ENCODE measurements at places on chromosomes 12 and 14.
A peak's percentile ranks its signal among the peaks of the same experiment; 100 is the strongest.

DNA sequence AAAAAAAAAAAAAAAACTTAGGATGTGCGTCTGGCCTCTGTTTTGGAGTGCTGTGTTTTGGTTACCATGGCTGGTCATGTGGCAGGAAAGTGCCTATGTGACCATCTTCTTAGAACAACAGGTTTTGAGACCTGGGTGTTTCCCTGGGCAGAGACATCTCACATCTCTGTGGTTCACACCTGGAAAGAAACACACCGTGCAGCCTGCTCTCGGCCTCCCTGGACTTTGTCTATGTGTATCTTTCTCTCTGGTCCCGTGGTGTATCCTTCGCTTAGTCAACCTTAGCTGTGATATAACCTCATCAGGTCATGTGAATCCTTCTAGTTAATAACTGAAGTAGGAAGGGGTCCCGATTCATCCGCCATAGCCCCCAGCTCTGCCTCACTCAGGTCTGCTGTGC is 22.6 kb downstream of the ACADS start:
- no peak for DNase-seq

GRCh38 chr14:104852280-104852663 is 12.8 kb upstream of the CEP170B start:
- DNase-seq = no peak

DNA sequence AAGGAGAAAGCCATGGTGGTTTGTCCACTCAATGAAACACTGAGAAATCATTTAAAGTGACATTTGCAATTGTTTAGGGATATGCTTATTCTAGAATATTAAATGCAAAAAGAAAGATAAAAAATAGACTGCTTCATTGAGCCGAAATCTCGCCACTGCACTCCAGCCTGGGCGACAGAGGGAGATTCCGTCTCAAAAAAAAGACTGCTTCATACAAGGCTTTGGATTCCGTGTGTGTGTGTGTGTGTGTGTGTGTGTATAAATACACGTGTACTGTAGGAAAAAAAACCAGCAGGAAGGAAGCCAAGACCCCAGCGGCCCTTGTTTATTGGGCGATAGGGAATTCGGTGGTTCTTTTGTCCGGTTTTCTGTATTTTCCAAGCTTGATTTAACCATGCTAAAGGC is 3.2 kb upstream of the ZNF839 start:
- DNase-seq = peak; percentile 23

DNA sequence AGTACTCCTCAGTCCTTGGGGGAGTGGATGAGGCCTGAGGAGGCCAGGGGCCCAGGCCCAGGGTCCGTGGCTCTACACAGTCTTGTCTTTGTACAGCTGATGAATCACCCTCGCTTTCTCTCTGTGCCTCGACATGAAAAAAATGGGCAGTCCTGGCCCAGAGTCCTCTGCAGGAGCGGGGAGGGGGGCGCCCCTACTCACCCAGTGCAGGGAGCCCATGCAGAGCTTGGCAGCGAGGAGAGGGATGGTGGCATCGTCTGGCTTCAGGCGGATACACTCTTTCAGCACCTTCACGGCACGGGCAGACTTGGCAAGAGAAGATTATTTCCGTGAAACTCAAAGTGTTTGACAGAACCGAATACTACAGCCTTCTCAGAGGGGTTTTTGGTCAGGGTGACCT is 159.3 kb downstream of the TTC7B start:
- no peak for DNase-seq

GRCh38 chr12:79114896-79115295 is 250.3 kb downstream of the SYT1 start:
- no peak for DNase-seq

GRCh38 chr12:116894913-116895312 is 13.7 kb upstream of the HRK start:
- no peak for DNase-seq

GRCh38 chr12:6821591-6822425 is at the start of gene GPR162:
GPR162 (plus strand) TSS chr12:6821821; CDS start chr12:6823899, 2,078 bp downstream.
- DNase-seq = no peak

DNA sequence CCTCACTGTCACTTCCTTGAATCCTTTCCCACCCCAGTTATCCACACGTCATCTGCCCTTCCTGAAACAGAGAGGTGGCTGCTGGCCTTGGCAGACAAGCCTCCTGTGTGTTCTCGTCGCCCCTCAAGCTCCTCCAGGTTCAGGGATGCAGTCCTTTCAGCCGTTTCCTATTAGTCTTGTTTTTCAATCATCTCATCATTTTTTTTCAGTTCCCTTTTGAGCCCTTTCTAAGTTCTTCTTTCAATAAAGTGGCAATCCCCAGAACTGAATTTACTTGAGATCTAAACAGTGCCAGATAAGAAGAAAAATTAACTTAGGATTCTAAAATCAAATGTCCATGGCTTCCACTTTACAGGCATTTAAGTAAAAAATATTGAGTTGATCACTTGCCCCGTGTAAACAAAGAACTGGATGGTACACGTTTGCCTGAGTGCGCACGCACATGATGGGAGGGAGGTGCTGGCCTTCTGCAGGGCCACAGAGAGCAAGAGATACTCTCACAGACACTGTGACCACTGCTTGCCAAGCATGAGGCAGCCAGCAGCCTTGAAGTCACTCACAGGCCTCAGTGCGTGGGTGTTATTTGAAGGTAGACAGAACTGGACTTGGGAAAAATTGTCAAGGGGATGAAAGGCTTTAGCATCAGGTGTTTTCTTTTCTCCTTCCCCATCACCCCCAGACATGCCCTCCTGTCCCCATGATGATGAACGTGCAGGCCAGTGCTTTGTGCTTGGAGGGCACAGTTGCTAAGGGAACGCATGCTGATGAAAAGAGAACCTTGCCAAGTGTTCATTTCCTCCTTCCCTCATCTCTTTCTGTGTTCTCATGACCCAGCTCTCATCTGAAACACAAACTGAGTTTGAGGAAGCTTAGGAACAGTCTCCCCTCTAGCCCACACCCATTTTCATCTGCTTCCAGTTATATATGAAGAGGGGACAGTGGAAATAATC is 408.3 kb downstream of the EGLN3 start:
- no peak for DNase-seq

GRCh38 chr14:25340882-25341281 is 290.9 kb upstream of the STXBP6 start:
- DNase-seq = no peak

DNA sequence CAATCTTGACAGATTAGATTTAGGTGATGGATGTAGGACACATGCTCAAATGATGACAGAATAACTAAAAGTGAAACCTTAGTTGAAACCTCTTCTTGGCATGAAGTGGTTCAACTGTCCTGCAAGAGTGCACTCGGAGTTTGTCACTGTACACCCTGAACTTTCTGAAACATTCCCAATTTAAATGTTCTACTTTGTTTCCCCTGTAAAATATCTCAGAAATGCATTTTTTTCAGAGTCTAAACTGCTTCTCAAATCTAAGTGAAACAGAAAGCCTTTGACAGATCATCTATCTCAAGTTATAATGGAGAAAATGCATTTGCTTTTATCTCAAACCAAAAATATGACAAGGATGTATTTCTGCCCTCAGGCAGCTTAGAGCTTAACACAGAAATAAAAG is 66.0 kb downstream of the BHLHE41 start:
- DNase-seq = no peak

GRCh38 chr12:93319523-93320050 is 58.1 kb upstream of the NUDT4 start:
- no peak for DNase-seq

DNA sequence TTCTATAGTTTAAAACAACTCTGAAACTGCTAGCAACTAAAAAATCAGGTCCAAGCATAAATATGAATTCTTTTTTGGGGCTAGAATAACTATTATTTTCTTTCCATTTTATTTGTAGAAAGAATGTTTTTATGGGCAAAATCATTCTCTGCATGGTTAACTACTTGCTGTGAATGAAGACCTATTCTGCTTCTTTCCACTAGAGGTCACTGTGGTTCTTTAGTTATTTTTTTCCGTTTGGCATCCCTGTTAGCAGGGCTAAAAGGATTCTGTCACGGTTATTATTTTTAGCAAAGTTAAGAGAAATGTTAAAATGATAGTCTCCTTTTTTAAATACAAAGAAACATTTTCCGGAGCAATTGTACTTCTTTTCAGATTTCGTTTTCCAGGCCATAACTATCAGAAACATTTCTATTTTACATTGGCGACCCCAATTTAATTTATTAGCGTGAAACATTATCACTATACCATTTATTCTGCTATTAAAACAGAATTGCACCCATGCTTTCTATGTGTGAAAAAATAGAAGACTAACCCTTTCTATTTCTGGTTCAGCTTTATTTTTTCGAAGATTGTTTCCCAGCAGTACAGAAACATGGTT is 404.8 kb downstream of the ATP23 start:
- DNase-seq = peak; percentile 45

DNA sequence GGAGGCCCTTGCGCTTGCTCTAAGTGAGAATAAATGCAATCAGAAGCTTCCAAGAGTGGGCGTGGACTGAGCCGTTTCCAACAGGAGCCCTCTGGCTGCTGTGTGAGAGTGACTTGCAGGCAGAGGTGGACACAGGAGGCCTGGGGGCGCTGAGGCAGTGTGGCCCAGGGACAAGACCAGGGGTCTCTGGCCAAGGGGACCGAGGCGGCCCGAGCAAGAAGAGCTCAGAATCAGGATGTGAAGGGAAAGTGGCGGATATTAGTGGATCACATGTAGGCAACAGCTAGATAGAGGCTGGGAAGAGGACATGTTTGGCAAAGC is 8.6 kb downstream of the RIMBP2 start:
- DNase-seq = no peak
